ENCODE measurements at places on chromosomes 12 and 14. TPM values are rescaled to one million over a fixed set of nuclear protein-coding genes. Genes with fewer than 3 reads are reported as not detected.

- DNase-seq: no peak
- no peak overlapping the region for H3K4me3 ChIP-seq
- no peak overlapping the region for H3K27ac ChIP-seq
- H3K27me3 ChIP-seq: no peaks in the 10 kb centered on the region
- no peaks in the 10 kb centered on the region for H3K36me3 ChIP-seq
Measured at GRCh38 chr12:129127211-129127610, 273.9 kb downstream of the GLT1D1 start.

GRCh38 chr14:100731846-100732765, 5.4 kb downstream of the DLK1 start:
- DNase-seq: no peak
- no peak overlapping the region for H3K27ac ChIP-seq
- no peaks in the 10 kb centered on the region for H3K4me1 ChIP-seq
- H3K36me3 ChIP-seq: no peaks in the 10 kb centered on the region
- no peak overlapping the region for H3K4me3 ChIP-seq
- H3K27me3 ChIP-seq: peaks cover 54% of the 10 kb centered on the region

DNA sequence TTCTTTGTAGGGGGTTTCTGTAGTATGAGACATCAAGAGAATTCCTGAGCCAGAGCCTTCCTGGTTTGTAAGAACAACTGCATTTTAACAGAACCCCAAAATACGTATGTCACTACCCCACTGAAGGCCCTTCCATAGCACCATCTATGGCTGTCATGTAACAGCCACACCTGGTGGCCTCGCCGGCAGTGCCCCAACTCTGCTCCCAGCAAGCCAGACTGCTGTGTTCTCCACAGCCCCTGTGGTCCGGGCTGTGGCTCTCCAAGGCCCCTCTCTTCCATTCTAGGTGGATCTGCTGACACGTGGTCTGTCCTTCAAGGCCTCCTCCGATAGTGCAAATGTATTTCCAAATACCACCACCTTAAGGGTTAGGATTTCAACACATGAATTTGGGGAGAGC, 9.9 kb upstream of the PPP1R13B start:
- H3K4me3 ChIP-seq: no peak overlapping the region
- H3K27me3 ChIP-seq: no peaks in the 10 kb centered on the region
- DNase-seq: no peak
- H3K4me1 ChIP-seq: peaks cover 18% of the 10 kb centered on the region
- H3K36me3 ChIP-seq: no peaks in the 10 kb centered on the region

- no peak for DNase-seq
- no peaks in the 10 kb centered on the region for H3K4me1 ChIP-seq
- H3K27me3 ChIP-seq: no peaks in the 10 kb centered on the region
- H3K4me3 ChIP-seq: no peak overlapping the region
- H3K27ac ChIP-seq: no peak overlapping the region
Measured at GRCh38 chr12:126858560-126858959, 1408.4 kb upstream of the TMEM132C start.

The C12orf54 gene
- total RNA-seq: 1.9 TPM

- peak; percentile 52 for DNase-seq
- H3K4me1 ChIP-seq: peaks cover 12% of the 10 kb centered on the region
- peaks cover 4% of the 10 kb centered on the region for H3K36me3 ChIP-seq
- no peak overlapping the region for H3K4me3 ChIP-seq
Measured at GRCh38 chr12:65313719-65314317, 35.3 kb downstream of the MSRB3 start.

Measured in MCF 10A (cell line).